ENCODE measurements at places on chromosomes 3 and 15.

GRCh38 chr15:67305506-67305905 is 50.9 kb downstream of the IQCH start:
- DNase-seq: no peak

DNA sequence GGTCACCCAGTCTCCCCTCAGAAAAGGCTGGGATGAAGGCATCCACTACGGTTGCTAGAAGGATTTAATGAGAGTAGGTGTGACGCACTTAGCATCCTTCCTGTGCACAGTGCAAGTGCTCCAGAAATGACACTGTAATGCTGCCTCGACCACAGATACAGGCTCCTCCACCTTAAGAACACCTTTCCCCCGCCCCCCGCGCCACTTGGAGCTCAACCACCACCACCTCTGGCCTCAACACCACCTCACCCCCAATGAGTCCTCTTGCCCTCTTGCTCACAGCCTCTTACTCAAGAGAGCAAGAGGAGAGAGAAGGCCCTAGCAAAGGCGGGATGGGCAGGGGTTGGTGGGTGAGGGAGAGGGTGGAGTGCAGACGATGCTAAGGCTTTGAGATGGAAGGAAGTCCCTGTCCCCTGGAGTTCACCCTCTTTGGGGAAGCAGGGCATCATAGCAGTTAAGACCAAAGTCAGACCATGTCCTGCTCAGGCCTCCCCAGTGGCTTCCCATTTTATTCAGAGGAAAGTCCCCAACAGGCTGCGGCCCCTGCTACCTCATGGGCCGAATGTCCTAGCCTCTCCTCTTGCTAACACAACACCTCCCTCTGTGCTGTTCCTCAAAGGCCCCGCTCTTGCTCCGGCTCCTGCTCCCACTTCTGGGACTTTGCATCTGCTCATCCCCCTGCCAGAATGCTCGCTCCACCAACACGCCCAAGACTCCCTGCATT is 8.3 kb downstream of the STARD5 start:
- no peak for DNase-seq

- DNase-seq: no peak
Observed at GRCh38 chr3:23258110-23258509, 55.0 kb downstream of the UBE2E2 start.

GRCh38 chr15:68796576-68796975 is 24.1 kb downstream of the ANP32A start:
- DNase-seq: no peak

DNA sequence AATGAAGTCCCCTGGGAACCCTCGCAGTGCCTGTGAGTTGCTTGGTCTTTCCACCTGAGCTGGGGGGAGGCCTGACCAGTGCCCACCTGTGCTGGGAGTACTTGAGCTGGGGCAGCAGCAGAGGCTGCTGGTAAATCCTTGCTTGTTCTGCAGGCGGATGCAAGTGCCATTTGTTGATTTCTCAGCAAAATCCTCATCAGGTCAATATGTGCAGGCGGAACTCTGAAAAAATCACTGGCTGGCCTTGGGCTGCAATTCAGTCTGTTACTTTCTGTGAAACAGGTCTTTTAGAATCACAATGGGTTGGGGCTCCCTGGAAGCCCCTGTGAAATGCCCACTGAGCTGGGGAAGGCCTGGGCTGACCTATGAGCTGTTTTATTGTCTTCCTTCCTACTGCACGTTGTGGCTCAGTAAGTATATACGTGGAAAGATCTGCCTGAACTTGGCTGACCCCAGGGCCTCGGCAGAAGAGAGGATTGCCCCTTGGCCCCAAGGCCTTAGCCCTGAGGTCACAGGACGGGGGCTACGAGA is 182.0 kb upstream of the RGMA start:
- no peak for DNase-seq

DNA sequence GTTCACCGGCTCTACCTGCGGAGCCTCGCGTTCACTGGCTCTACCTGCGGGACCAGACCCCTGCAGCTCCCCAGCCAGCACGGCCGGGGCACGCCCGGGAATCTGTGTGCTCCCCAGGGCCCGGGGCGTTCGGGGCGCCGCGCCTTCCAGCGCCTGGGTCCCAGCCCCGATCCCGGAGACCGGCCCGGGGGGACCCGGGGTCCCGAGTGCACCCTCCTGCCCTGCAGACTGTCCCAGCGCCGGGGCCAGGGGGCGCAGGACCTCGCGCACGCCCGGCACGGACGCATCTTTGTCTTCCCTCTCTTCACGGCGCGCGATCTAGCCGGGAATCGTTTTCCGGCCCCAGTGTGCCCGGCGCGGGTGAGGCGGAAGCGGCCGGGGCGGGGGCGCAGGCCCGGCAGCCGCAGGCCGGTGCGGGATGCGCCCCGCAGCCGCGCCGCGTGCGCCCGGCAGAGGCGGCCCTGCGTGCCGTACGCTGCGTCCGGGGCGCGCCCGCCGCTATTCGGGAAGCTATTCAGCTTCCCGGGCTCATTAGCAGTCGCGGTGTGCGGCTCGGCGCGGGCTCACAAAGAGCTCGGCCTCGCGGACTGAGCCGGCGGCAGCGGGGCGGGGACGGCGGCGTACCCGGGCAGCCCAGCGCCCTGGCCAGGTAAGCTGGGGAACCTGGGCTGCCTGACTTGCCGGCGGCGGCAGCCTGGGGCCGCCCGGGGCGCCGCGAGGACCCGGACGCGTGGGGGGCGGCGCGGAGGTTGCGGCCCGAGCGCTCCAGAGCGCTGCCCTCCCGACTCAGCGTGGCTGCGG is at the start of gene APBA2:
Gene APBA2, plus strand, starts transcription at position 345 of the 801 bp plus-strand sequence. CDS start 167,911 bp downstream, outside the sequence.
- no peak for DNase-seq

GRCh38 chr3:156535162-156535627 is 19.7 kb downstream of the SSR3 start:
- no peak for DNase-seq

DNA sequence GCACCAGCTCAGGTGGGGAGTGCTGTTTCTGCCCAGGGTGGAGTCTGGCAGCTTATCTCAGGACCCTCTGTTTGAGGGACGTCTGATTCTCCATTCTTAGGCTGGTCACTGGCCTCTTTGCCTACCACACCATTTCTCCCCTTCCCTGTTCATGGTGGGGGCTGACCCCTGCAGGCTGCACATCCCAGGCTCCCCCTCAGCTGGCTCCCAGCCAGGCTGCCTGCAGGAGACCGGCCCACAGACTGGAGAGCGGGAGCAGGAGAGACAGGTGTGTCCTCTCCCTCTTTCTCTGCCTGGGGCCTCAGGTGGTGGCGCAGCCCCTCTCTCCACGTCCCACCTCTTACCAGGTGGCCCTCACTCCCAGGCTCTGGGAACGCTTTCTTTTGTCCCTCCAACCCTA is 60.8 kb downstream of the RAB11A start:
- no peak for DNase-seq

DNA sequence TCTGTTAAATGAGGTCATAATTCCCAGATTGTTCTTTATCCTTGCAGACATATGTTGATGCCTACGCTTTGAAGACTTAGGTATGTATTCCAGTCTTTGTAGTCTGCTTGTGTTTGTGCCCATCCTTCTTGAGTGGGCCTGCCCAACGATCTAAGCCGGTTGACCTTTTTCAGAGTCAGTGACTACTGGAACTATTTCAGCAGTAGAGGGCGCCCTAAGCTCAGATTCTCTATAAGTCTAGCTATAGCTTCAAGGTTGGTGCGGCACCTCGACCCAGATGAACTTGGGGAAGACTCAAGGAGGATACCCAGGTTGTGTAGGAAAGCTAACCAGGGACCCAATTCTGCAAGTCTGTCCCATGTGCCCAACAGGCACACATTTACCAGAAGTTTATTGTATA is 228.8 kb upstream of the PPP2R3A start:
- DNase-seq: no peak

GRCh38 chr15:74653426-74654102 is 37.9 kb downstream of the CLK3 start:
- DNase-seq: no peak

DNA sequence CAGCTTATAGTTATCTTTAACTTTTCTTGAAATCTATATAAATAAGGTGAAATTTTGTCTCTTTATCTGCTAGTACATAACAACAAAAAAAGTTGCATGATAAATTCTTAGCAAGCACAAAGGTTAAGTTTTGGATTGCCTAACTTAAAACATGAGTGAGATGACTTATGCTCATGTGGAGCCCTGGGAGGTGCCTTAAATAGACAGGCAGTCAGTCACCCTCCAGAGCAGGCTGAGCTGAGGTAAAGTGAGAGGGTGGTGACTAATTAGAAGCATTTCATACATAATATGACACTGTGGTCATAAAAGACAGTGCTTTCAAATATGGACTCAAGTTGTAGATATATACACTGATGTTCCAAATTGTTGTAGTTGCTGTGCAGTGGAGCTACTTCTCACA is 14.6 kb upstream of the MME start:
- no peak for DNase-seq

- no peak for DNase-seq
Observed at GRCh38 chr3:61864886-61865285, 303.5 kb downstream of the PTPRG start.

DNA sequence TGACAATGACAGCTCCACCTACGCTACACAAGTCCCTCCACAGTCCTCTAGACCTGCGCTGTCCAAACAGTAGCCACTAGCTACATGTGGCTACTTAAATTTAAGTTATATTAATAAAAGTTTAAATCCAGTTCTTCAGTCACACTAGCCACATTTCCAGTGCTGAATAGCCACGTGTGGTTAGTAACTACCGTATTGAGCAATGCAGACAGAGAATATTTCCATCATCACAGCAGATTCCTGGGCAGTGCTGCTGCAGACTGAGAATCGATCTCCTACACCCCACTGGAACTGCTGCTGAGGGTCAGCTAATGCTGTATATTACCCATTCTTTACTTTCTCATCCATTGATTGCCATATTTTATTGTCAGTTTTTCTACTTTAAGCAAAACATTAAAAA is 40.9 kb downstream of the HDC start:
- DNase-seq: no peak

DNA sequence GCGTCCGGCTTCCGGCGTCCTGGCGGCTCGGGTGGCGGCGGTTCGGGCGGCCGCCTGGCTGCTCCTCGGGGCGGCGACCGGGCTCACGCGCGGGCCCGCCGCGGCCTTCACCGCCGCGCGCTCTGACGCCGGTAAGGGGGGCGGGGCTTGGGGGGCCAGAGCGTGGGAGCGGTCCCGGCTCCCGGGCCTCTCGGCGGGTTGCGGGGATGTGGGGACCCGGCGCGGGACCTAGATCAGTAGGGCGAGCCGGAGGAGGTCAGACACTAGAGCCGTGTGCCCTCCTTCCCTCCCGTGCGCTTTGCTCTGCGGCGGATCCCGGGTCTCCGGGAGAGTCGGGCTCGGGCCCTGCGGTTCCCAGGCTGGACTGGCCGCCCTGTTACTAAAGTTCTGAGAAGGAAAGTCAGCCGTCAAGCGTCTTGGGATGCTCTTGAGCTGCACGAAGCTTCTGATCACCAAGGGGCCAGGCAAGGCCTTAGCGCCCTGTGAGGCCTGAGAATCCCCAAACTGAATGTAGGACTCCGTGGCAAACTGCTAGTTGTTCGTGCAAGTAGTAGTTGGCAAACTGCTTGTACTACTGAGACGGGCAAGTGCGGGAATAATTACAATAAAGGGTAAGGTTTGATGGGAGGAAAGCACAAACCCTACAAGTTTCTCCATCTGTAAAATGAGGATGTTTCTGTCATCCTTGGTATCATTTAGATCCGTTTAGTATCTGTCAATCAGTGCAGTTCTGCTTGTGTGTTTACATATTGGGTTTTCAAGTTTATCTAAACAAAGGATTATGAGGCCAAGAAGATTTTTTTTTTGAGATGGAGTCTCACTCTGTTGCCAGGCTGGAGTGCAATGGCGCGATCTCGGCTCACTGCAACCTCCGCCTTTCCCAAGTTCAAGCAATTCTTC is 587 bp downstream of the PIGX start:
- no peak for DNase-seq

DNA sequence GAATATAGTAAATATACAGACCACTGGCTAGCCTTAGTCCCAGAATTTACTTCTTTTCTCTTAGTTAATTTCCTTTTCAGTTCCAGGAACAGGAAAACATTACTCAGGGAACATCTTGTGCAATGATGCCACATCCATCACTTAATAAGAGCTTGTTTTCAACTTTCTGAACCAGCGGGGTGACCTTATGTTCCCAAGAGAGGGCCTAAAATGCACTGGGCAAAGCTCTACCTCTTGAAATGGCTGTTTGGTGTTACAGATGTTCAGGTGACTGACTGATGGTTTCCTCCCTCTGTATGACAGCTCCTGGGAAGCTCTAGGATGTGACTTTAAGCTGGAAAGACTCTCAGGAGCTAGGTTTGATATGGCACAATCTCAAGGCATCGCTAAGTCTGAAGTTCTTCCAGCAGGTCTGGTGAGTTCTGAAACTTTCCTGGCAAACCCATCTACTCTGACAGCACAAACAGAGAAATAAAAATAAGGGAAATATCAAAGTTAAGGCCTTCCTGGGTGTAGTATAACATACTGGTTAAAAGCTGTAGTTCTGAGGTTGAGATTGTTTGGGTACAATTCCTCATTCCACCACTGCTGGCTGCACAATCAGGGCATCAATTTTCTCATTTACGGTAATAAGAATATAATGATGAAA is 98.6 kb downstream of the ZIC1 start:
- DNase-seq: no peak

GRCh38 chr3:102156426-102156825 is 278.4 kb upstream of the ZPLD1 start:
- no peak for DNase-seq

DNA sequence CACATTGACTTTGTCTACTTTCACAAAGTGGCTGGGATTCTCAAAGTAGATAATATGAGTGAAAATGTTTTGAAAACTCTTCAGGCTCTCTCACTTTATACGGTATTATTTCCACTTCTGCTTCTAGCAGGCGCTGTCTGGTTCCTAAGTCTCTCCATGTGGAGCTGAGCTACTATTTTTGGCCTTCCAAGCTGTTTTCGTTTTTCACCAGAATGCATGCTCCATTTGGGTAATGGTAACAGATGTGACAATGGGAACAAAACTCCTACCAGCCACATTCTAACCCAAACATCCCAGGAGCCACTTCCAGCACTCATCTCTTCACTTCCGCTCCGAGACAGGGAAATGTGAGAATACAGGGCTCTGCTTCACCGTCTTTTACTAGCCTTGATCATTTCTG is 586.7 kb downstream of the NTRK3 start:
- no peak for DNase-seq

GRCh38 chr15:43931119-43931518 is 104.3 kb downstream of the WDR76 start:
- DNase-seq: no peak

- no peak for DNase-seq
Observed at GRCh38 chr3:55676643-55677042, 189.5 kb upstream of the WNT5A start.

- DNase-seq: no peak
Observed at GRCh38 chr3:42300013-42300412, 34.0 kb upstream of the CCK start.

DNA sequence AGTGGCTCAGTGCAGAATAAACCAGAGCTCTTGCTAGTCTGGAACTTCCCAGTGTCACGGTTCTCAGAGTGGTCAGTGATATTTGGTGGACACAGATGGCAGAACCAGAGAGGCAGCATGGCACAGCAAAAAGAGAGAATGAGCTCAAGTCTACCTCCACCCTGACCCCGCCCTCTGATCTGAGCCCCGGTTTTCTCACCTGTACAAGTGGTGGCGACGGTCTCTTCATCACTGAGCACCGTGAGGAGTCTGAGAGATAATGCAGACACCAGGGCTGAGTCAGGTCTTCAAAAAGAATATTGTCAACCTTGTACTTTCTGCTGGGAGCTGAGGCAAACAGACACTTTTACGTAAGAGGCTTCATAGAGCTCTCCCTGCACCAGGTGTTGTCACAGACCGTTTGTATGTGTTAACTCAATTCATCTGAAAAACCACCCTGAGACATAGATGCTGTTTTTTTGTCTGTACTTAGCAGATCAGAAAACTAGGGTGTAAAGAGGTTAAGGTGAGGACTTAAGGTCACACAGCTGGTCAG is 13.2 kb downstream of the FGD5 start:
- DNase-seq: no peak

Measured in GM12892 (cell line).